Activated CD4-positive, alpha-beta memory T cell treated with anti-CD3 and anti-CD28 coated beads for 36 hours (primary cell): ENCODE measurements at places on chromosomes 1 and 21. TPM values are rescaled to one million over a fixed set of nuclear protein-coding genes. Genes with fewer than 3 reads are reported as not detected.

DNA sequence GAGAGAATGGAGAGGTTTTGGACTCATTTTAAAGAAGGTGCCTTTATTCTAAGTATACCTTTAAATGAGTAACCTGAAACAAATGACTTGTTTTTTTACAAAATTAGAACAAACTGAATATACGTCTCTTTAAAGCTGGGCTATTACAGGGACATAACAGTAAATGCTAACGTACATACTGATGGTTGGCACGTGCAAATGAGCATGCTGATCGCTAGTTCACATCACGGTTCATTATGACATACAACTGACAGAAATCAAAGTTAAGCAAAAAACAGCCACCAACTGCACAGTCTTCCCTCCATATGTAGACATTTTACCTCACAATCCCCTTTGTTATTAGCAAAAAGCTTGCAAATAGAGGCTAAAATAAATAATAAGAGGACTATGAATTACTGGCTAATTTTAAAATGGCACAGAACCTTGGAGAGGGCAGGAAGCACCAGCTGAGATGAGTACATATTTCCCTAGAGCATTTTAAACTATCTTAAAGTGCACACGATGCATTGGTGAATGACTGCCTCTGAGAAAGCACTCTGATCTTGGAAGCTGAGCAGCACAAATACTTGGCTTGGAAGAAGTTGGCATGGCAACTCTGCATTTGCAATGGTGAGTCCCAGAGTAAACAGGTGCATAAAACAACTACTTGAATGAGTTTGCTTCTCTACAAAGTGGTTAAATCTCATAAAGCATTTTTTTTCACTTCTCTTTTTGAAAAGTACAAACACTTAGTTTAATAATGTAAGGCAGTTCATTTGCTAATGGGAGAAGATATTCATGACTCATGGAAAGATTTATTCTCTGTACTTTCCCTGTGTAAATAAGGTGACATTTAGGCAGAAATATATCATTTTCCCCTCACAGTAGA is 204.7 kb downstream of the LHX8 start:
- no peaks in the 10 kb centered on the region for H3K27me3 ChIP-seq
- H3K4me3 ChIP-seq: no peak overlapping the region
- DNase-seq: no peak
- no peaks in the 10 kb centered on the region for H3K36me3 ChIP-seq
- no peak overlapping the region for H3K27ac ChIP-seq
- no peaks in the 10 kb centered on the region for H3K4me1 ChIP-seq

The CFHR1 gene
- total RNA-seq: not detected

The PODN gene
- not detected for total RNA-seq

DNA sequence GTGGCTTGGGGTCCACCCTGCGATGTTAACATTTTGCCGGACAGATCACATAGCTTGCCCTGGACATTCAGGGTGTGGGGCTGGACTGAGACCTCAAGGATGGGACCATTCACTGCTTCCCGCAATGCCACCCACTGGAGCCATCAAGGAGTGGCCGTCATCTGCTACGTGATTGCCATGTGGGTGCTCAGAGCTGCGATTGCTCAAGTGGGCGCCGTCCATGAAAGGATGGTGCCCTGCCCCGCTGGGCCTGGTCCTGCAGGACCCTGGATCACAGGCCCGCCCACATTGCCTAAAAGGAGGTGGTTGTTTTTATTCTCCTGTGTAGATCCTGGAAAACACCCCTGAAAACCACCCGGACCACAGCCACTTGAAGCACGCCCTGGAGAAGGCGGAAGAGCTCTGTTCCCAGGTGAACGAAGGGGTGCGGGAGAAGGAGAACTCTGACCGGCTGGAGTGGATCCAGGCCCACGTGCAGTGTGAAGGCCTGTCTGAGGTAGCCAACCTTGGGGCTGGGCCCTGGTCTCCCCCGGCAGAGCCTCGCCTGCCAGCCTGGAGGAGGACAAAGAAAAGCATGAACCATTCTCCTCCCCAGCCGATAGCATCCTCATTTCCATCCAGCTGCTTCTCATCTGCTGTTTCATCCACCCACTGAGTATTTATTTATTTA is 40.4 kb downstream of the ATP5PO start:
- H3K27me3 ChIP-seq: no peaks in the 10 kb centered on the region
- no peak overlapping the region for H3K4me3 ChIP-seq
- H3K36me3 ChIP-seq: no peaks in the 10 kb centered on the region
- no peaks in the 10 kb centered on the region for H3K4me1 ChIP-seq
- no peak overlapping the region for H3K27ac ChIP-seq

The LCE1A gene
- total RNA-seq: not detected

DNA sequence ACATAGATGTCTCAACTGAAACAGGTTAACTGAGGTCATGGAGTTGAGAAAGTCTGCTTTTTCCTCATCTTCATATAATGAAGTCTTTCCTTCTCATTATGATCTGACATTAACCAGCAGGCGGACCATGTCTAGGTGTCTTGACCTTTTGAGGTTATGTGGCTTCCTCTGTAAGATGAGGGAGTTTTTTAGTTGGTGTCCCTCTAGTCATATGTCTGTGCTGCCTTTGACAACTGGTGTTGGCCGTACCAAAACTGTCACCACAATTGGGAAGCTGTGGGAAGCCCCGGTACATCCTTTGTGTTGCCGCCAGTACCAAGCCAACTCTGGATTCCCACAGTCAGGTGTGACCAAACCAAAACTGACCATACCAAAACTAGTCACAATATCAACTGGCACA is 105.1 kb downstream of the PBX1 start:
- no peak overlapping the region for H3K27ac ChIP-seq
- no peak overlapping the region for H3K4me3 ChIP-seq
- no peaks in the 10 kb centered on the region for H3K36me3 ChIP-seq
- DNase-seq: no peak
- no peaks in the 10 kb centered on the region for H3K4me1 ChIP-seq

GRCh38 chr1:104056786-104057185 is 307.1 kb downstream of the AMY1C start:
- no peak overlapping the region for H3K4me3 ChIP-seq
- DNase-seq: no peak
- H3K36me3 ChIP-seq: no peaks in the 10 kb centered on the region
- no peak overlapping the region for H3K27ac ChIP-seq
- no peaks in the 10 kb centered on the region for H3K4me1 ChIP-seq
- no peaks in the 10 kb centered on the region for H3K27me3 ChIP-seq

The SKI gene
- 28.9 TPM for total RNA-seq

The MYOM3 gene
- total RNA-seq: not detected

The DPT gene
- total RNA-seq: not detected

DNA sequence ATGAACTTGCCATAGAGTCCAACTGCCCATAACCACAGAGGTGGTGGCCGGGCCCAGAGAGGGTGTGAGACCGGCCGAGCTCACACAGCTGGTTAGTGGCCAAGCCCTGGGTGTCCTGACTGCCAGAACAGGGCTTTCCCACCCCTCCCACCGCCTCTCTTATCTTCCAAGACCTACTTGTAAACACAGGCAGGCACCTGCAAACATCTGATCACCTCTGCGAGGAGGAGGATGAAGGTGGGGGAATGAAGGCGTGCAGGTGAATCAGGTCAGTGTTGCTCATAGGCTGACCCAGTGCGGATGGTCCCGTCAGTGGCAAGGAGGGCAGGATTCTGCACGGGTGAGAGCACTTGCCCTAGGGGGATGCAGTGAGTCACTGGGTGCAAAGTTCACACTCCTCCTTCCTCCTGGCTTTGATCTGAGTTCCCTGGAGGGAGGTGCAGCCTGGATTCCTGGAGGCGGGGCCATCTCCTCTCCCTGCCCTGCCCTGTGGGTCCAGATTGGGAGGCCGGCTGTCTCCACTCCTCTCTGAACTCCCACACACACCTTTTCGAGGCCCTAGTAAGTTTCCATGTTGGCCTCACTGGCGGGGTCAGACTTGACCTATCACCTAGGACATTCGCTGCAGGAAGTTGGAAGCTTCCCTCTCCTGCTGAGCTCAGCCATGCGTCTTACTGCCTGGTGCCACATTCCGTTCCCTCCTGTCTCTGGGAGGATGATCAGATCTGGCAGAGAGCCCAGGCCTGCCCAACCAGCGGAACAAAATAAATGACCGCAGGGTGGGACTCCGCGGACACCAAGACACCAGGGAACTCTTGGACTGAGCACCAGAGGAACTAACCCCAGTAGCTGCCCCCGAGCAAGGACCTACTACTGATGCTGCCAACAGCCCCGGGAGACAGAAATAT is 7.3 kb downstream of the UQCRHL start:
- no peak overlapping the region for H3K4me3 ChIP-seq
- no peaks in the 10 kb centered on the region for H3K4me1 ChIP-seq
- H3K36me3 ChIP-seq: no peaks in the 10 kb centered on the region
- no peak overlapping the region for H3K27ac ChIP-seq
- H3K27me3 ChIP-seq: peaks cover 1% of the 10 kb centered on the region

The SYNC gene
- not detected for total RNA-seq

DNA sequence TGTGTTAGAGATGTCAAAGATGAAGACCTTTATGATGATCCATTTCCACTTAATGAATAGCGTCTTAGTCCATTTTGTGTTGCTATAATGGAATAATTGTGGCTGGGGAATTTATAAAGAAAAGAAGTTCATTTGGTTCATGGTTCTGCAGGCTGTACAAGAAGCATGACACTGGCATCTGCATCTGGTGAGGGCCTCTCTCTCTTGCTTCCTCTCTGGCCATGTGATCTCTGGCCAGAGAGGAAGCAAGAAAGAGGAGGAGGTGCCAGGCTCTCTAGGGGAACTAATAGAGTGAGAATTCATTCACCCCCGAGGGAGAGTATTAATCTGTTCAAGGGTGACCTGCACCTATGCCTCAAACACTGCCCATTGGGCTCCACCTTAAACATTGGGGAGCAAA is 242.8 kb downstream of the DISC1 start:
- H3K27me3 ChIP-seq: no peaks in the 10 kb centered on the region
- no peak overlapping the region for H3K4me3 ChIP-seq
- H3K36me3 ChIP-seq: peaks cover 3% of the 10 kb centered on the region
- no peak overlapping the region for H3K27ac ChIP-seq

DNA sequence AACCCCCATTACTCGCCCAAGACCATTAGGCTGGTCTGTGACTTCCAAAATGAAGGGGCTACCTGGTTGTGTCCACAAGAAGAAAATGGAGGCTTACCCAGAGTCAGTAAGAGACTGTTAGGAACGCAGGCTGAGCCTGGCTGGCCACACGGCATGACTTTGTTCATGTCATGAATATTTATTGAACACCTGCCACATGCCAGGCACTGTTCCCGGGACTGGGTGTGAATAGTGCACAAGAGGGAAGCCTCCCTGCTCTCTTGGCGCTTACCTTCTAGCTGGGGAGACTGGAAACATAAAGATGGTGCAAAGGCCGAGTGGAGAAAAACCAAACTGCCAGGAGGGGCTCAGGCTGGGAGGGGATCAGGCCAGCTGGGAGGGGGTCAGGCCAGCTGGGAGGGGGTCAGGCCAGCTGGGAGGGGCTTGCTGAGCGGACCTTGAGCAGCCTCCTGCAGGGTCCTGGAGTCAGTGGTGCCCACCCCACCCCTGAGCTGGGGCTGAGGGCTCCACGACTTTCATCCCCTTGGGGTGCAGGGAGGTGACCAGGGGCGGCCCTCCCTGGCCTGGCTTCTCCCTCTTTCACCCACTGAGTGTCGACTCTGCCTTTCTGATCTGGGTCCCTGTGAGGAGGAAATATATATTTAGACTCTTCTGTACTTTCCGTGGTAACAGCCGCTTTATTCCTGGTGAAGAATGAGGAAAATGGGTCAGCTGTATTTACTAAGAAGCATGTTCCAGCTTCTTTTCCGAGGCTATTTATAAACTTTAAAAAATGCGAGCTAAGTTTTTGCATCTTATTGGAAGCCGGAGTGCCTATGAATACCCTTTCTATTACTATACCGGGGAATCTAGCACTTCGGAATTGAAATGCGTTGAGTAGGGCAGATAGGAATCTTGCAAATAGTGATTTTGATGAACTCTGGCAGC is 139.0 kb downstream of the CAMTA1 start:
- H3K27me3 ChIP-seq: peaks cover 11% of the 10 kb centered on the region
- no peak overlapping the region for H3K4me3 ChIP-seq
- H3K4me1 ChIP-seq: no peaks in the 10 kb centered on the region
- no peaks in the 10 kb centered on the region for H3K36me3 ChIP-seq

- no peak overlapping the region for H3K4me3 ChIP-seq
- DNase-seq: no peak
- H3K36me3 ChIP-seq: no peaks in the 10 kb centered on the region
- H3K4me1 ChIP-seq: no peaks in the 10 kb centered on the region
- H3K27me3 ChIP-seq: peaks cover 14% of the 10 kb centered on the region
Measured at GRCh38 chr1:209406595-209406994, 176.9 kb upstream of the CAMK1G start.

DNA sequence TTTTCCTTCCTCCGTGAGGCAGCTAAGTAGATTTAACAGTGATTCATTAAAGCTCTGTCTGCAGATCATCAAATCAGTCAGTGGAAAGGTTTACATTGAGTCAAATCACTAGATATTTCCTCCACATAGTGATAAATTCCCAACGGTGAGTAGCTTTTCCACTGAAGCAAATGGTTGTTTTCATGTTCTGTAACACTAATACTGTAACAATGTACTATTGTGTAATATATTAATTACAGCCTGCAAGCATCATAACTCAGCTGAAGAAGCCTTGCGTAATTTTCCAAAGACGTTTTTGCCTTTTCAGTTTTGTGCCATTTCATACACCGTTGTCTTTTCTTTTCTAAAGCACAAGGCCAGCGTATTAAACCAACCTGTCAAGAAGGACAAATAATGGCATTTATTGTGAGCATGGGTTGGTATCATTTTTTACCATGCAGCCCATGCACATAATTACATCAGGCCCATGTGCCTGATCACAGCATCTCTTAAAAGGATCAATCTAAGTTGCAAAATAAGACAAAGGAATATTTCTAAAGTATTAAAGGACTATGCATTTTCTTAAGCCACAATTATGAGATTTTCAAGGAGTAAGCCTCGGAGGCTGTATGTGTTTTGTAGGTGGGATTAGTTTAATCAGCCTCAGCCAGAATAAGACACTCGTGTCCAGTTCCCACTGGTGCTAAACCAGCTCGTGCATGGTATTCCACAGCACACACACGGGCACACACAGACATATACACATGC is 16.7 kb upstream of the PDE9A start:
- no peak for DNase-seq
- no peak overlapping the region for H3K4me3 ChIP-seq
- no peak overlapping the region for H3K27ac ChIP-seq

GRCh38 chr1:201347498-201348210 is 29.8 kb downstream of the TNNT2 start:
- no peaks in the 10 kb centered on the region for H3K4me1 ChIP-seq
- peaks cover 13% of the 10 kb centered on the region for H3K27me3 ChIP-seq
- no peak overlapping the region for H3K27ac ChIP-seq
- H3K36me3 ChIP-seq: no peaks in the 10 kb centered on the region

The CATSPERE gene
- total RNA-seq: 0.34 TPM

The DIO1 gene
- total RNA-seq: not detected

DNA sequence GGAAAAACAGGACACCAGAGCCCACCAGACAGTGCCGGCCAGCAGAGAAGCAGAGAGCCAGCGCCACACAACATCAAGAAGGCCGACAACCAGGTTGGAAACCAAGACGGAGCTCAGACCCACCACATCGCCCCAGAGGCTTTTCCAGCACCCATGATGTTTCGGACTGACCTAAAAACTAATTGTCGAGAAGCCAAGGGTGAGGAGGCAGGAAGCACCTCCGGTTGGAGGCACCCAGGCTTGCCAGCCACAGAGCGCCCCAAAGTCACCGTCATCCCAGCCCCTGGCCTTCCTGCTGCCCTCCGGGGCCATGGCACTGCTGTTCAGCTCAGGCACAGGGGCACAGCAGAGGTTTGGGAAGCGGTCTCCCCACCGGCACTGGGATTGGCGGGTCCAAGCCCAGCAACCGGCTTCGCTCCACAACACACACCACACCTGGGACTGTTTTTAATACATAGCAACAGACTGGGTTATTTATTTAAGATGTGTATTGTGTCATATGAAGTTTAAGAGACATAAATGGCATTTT is 67.2 kb downstream of the SLC37A1 start:
- no peaks in the 10 kb centered on the region for H3K4me1 ChIP-seq
- no peak overlapping the region for H3K4me3 ChIP-seq
- H3K27ac ChIP-seq: no peak overlapping the region
- DNase-seq: no peak
- peaks cover 16% of the 10 kb centered on the region for H3K36me3 ChIP-seq
- no peaks in the 10 kb centered on the region for H3K27me3 ChIP-seq

The AKR7A3 gene
- 0.88 TPM for total RNA-seq

The AMY1C gene
- total RNA-seq: not detected
